ENCODE measurements at places on chromosomes 7 and 10. TPM values are rescaled to one million over a fixed set of nuclear protein-coding genes. Genes with fewer than 3 reads are reported as not detected.

DNA sequence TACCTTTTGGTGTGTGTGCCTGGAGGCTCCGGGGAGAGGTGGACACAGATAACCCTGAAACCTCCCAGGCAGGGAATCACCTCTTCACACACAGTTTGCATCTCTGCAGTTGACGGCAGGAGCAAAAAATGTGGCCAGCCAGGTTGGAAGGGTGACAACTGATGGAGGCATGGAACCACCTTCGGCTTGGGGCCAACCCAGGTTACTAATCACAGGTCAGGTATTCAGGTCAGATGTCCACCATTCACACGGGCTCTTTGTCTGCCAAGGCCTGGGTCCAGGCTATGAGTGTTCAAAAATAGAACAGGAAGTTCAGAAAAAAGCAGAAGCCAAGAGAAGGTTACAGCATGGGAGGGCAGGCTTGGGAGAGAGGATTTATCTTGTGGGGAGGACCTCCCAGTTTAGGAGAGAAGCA lies 137.2 kb upstream of the EFCAB10 start:
- DNase-seq, result no peak

Gene LIPK
- total RNA-seq, result not detected

DNA sequence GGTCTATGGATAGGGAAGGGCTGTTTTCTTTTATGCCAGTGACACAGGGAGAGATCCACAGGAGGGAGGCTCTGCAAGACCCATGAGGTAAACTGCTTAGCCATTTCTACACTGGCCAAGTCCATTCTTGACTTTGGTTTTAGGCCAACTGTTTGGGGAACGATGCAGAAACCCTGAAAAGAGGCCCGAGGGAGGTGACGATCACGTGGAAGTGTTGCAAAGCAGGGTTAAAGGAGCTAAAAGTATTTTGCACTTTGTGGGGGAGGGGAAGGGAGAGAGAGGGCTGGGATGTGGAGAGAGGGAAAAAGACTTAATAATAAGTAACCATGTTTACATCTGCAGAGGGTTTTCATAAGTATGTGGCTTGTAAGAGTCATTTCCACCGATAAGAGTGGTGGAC lies 239.7 kb downstream of the EMX2 start:
- no peak for DNase-seq

GRCh38 chr10:112258407-112258806 lies 24.8 kb upstream of the TECTB start:
- no peak for DNase-seq

Gene OIT3
- 0.65 TPM for total RNA-seq

- DNase-seq, result no peak
Observed at GRCh38 chr7:23287612-23288011, 11.5 kb upstream of the MALSU1 start.

- DNase-seq, result no peak
Observed at GRCh38 chr10:131079314-131079713, 232.2 kb downstream of the TCERG1L start.

Gene CDH23
- total RNA-seq, result 2.1 TPM

Gene FAM180A
- total RNA-seq, result not detected

GRCh38 chr7:32533276-32534029 lies 38.2 kb downstream of the AVL9 start:
- no peak for DNase-seq

DNA sequence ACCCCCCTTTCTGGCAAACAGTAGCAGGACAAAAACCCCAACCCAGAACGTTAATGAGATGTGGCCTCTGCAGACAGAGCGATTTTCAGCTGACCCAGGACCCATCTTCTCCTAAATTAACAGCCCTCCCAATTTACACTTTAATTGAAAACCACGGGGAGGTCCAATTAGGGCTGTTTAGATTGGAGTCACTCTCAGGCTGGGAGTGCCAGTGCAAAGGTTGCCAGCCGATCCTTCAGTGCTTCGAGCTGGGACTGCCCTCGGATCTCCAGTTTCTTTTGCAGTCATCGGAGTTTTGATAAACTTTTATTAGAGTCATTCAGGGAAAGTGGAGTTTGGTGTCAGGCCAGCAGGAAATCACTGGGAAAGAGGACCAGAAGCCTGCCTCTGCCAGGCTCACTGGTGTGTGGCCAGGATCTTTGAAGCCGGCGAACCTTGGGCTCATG lies 108.0 kb downstream of the DOCK1 start:
- DNase-seq, result no peak

Gene TMEM273
- total RNA-seq, result 0.51 TPM

Data from Karpas-422 (cell line).